ENCODE measurements at places on chromosomes 7 and 10.

GRCh38 chr7:89623018-89623672, 531.1 kb upstream of the STEAP1 start:
- peak; percentile 29 for DNase-seq

GRCh38 chr7:80279760-80280159, 145.1 kb downstream of the GNAI1 start:
- DNase-seq, result no peak

DNA sequence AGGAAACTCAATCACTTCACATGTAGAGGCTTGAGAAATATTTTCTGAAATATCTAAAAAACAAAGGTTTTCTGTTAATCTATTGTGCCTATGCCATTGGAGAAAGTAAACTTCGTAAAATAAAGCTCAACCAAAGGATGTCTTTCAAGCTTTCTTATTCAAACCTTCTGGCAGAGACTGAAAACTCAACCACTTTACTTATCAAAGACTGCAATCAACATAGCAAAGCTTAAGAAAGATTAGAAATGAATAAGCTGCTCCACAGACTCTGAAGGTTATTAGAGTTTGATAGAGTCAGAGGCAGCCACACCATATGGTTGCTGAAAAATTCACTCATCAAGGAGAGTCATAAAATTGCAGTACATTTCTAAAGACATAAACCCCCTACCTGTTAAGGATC, 245.8 kb upstream of the MEOX2 start:
- no peak for DNase-seq

- DNase-seq, result no peak
Measured at GRCh38 chr10:101704331-101704730, 9.4 kb upstream of the FBXW4 start.

GRCh38 chr7:71229699-71230098, 97.8 kb downstream of the GALNT17 start:
- no peak for DNase-seq

DNA sequence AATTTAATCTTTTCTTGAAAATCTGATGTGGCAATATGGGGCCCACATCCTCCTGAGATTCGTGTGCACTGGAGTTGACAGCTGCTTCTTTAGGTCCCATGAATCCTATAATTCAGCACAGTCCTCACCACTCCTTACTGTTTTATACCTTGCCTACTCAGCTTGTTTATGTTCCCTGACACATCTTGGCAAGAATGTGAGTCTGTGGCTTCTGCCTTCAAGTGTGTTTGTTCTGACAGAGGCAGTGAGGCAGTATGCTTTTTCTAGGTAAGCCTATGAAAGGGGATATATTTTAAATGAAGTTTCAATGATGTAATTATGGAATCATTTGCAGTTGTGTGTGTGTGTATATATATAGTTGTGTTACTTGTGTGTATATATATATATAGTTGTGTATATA, 106.4 kb downstream of the AMPH start:
- DNase-seq, result no peak

DNA sequence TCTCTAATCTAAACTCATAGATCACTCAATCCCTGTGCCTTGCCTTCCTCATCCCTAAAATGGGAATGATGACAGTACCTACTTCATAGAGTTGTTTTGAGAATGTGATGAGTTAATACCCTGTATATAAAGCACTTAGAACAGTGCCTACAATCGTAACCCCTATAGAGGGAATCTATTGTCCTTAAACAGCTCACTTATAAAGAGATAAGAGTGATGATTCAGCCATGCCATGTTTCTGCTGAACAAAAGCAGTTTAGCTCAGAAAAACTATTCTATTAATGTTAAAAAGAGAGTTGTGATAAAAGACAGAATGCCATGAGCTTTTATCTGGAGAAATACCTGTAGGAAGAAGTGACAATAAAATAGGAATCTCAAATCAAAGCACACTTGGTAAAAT, 63.6 kb downstream of the CUBN start:
- no peak for DNase-seq

GRCh38 chr10:50511492-50512213, 112.1 kb downstream of the SGMS1 start:
- no peak for DNase-seq

DNA sequence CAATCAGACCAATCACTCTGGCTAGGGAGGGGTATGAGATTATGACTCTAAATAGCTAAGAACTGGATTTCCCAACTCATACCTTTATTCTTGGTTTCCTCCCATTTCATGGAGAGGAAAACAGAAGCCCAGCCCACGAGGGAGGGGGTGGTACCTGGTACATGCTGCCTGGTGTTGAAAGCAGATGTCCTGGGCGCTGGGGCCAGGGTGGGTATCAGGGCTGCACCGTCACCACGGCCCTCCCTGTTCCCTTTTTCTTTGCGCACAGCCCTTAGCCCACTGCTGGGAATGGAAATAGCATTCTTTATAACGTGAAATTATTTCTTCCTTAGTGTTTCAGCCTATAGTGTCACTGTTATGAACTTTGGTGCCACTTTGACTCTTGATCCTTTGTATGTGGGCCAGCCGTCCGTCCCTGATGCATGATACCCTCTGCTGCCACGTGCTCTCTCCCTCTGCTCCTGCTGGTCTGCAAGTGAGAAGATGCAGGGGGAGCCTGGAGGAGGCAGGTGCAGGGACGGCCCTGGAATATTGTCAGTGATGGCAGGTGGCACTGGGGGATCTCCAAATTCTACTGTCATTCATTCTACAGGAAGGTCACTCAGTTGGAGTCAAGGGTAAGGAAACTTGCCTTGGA, 158.5 kb downstream of the CDH23 start:
- DNase-seq, result no peak

- DNase-seq, result no peak
Measured at GRCh38 chr10:87092376-87092860, 2.2 kb downstream of the GLUD1 start.

- DNase-seq, result no peak
Measured at GRCh38 chr10:31138026-31138553, 106.4 kb upstream of the ZNF438 start.

DNA sequence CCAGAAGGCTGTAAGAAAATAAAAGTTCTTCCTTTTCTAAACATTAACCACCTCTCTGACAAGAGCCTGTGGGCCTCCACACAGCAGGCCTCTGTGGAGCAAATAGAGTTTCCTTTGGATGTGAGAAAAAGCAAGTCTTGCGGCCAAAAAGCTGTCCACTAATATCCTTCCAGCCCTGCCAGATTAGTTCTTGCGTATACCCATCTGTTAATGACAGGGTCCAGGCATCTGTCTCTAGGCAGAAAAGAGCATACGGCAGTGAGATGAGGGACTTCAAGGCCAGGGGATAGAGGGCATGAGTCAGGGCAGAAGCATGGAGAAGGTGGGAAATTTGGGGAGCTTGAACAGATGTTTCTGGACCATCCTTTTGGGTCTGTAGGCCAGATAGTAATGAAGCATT, 164.9 kb downstream of the NSUN6 start:
- DNase-seq, result no peak

DNA sequence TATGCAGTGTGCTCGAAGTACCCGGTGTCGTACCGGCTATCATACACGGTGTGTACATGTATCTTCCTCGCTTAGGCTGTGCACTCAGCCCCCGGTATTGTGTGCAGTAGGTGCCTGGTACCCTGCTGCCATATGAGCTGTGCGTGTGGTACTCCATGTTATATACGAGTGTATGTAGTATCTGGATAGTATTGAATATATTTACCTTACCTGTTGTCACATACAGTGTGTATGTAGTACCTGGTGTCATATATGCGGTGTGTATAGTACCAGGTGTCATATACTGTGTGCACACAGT, 1.2 kb downstream of the ZMYND11 start:
- DNase-seq, result no peak

GRCh38 chr10:31315453-31315852, 3.6 kb upstream of the ZEB1 start:
- DNase-seq, result no peak

GRCh38 chr7:17027789-17028152, 146.0 kb upstream of the AGR3 start:
- no peak for DNase-seq

GRCh38 chr7:139340808-139341057, 404 bp upstream of the FMC1 start:
- DNase-seq, result peak; percentile 43

GRCh38 chr7:67857698-67858097, 861.1 kb downstream of the TYW1 start:
- no peak for DNase-seq

DNA sequence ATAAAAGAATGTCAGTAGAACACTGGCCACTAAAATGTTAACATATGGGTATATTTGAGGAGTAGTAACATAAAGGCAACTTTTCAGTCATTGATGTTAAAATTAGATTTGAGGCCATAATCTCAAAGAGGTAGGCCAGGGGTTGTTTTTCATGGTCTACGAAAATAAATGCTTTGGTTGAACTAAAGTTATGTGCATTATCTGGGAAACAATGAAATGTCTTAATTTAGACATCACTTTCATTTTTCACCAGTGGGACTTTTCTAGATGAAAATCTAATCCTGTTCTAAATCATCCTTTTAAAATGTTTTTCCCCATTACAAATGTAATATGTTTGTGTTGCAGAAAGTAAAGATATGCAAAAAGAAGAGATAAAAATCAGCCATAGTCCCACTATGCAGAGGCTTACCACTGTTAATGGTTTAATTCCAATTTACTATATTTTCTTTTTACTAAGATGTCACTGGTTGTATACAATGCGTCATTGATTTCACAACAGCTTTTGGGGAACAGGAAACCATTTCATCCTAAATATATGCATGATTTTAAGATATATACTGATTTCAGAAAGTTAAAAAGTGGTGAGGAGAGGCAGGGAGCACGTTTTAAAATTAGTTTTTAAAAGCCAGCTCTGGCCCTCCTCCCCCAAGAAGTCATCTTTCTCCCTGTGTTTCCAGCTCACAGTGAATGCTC, 64.3 kb downstream of the ARID5B start:
- no peak for DNase-seq

GRCh38 chr10:76311752-76312636, 880.6 kb downstream of the LRMDA start:
- no peak for DNase-seq

- no peak for DNase-seq
Measured at GRCh38 chr7:1357601-1358271, 101.5 kb downstream of the MICALL2 start.

DNA sequence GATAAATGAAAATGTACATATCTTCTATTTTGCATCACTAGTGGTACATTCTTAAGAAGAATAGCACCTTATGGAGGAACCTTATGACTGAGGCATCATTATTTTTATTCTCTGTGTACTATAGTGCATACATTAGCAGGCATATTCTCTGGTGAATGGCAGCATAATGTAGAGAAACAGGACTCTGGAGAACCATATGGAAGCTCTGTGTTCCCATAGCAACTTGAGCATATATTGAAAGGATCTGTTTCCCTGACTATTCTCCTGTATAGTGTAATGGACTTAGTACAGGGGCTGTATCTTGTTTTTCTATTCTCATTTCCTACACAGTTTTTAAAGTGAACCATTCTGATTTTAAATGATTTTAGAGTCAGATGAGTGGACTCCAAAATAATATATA, 128.4 kb upstream of the SMIM30 start:
- DNase-seq, result no peak

DNA sequence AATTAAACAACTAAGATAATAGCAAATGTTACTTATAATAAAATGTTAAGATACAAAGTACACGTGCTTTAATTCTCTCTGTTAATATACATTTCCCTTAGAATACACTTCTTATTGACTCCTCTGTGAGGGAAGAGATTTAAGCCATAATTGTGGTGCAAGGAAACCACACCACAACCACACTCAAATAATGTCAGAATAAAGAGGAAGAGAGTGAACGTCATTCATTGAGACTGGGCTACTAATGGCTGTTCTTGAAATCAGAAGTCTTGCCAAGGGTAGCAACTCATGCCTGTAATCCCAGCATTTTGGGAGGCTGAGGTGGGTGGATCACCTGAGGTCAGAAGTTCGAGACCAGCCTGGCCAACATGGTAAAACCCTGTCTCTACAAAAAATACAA, 10.0 kb downstream of the FAM171A1 start:
- no peak for DNase-seq

GRCh38 chr7:4483851-4484250, 198.2 kb upstream of the FOXK1 start:
- no peak for DNase-seq

- no peak for DNase-seq
Measured at GRCh38 chr10:47408606-47409005, 24.5 kb upstream of the ZNF488 start.

- no peak for DNase-seq
Measured at GRCh38 chr10:101693651-101693977, 1.4 kb downstream of the FBXW4 start.

- DNase-seq, result no peak
Measured at GRCh38 chr10:112280205-112280921, 2.8 kb upstream of the TECTB start.

GRCh38 chr7:133730360-133730759, 396.8 kb upstream of the LRGUK start:
- no peak for DNase-seq

DNA sequence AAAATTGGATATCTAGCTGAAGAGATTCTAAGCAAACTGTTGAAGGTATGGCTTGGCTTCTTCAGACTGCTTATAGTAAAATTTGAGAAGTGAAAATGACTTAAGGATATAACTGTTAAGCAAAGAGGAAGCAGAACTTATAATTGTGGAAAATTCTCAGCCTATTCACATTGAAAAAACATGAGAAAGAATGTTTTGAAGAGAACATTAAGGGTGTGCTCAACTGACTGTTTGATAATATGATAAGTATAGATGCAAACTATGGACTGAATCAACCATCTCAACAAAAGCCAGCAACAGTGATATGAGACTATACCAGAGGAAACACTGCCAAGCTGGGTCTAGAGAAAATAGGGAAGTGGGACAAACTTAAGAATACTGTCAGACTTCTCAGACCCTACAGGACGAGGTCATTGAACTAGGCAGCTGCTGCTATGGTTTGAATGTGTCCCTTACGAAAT, 133.1 kb upstream of the PPP1R3A start:
- DNase-seq, result no peak

DNA sequence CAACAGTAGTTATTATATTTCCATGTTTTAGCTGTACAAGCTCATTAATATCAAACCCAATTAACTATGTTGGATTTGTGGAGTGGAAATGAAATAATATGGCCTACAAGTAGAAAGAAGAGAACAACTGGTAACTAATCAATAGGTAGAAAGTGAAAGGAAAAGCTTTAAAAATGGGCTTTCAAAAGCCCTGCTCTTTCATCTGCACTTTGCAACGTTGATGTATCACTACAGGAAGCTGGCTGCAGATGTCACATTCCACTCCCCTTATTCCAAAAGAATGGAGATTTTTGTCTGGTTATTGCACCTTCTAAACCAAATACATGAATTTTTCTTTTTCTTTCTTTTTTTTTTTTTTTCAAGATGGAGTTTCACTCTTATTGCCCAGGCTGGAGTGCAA, 11.7 kb upstream of the MKI67 start:
- no peak for DNase-seq

- DNase-seq, result no peak
Measured at GRCh38 chr7:1495564-1496242, 8.5 kb downstream of the INTS1 start.

DNA sequence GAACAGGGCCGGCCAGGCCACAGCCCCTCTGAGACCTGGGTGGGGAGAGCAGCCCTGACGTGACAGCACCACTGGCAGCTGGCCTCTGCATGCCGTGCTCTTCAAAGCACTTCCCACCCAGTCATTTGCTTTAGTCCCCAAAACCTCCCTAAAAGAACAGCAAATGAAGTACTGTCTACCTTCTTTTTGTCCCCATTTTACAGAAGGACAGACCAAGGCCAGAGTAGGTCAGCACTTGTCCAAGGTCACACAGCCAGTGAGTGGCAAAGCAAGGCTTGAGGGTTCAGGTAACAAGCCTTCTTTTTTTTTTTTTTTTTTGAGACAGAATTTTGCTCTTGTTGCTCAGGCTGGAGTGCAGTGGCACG, 15.1 kb downstream of the ATP6V1F start:
- DNase-seq, result no peak
